NCI-H1694 (cell line): ENCODE measurements at places on chromosomes 1 and 21.

GRCh38 chr1:8903908-8904650, 25.6 kb upstream of the ENO1 start:
- no peak for DNase-seq

GRCh38 chr1:108961198-108961597, 2.1 kb downstream of the CLCC1 start:
- DNase-seq: no peak

DNA sequence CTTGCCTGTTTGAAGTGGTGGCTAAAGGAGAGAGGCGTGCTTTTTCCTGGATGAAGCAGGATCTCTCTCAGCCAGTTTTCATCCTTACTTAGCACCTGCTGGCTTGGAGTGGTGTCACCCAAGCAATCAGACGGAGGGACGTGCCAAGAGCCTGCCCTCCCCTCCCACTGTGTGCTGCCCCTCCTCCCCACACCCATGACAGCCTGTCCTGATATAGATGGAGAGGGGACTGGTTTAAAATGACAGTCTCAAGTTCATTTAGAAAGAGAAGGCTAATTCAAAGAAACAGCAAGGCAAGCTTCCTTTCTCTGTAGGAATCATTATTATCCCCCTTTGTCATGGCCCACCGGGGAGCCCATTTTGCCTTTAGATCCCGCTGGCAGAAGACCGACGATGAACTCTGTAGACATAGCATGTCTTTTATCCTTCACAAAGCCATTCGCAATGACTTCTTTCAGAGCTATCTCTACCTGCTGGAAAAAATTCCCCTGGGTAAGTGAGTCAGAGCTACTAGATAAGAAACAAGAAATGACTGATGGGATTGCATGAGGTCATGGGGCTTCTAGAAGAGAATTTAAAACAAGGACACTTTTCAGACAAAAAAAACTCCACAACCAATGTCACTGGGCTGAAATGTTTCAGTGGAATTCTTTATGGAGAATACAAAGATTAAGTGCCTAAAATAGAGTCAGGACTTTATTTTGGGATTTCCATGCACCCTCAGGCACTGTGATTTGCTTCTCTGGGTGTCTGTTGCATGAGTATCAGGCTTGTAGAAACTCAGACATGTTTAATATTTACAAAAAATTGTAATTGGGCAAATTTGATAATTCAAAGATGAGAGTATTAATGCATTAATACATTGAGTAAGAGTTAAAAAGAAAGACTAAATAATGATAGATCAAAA, at the start of gene NTMT2:
Gene NTMT2 (plus strand): TSS at position 190 of the 907 bp plus-strand sequence. CDS start 149 bp downstream, at position 339.
- DNase-seq: no peak

GRCh38 chr1:3250624-3251023, 181.6 kb downstream of the PRDM16 start:
- DNase-seq: no peak

DNA sequence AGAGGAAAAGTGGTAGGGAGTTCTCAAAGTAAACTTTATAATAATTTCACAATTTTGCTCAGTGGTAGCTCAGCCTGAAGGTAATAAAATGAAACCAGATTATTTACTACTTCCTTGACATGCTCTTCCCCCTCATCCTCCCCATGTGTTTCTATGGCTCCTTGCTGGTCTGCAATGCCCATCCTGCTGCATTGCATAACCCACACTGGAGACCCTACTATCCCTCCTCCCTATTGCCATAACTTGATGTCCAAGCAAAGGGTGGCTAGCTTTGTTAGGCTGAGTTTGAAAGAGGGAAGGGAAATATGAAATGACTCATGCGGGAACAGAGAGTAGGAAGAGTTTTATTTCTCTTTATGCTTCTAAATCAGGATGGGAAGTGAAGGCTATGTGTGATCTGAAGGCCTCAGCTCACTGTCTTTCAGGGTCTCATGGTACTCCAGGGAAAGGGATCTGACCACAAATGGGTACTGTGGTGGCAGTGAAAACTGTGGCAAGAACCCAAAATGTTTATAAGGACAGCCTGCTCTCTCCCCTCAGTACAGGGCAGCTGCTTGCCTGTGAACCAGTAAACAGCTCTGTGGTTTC, 36.4 kb upstream of the HSD17B7 start:
- no peak for DNase-seq

DNA sequence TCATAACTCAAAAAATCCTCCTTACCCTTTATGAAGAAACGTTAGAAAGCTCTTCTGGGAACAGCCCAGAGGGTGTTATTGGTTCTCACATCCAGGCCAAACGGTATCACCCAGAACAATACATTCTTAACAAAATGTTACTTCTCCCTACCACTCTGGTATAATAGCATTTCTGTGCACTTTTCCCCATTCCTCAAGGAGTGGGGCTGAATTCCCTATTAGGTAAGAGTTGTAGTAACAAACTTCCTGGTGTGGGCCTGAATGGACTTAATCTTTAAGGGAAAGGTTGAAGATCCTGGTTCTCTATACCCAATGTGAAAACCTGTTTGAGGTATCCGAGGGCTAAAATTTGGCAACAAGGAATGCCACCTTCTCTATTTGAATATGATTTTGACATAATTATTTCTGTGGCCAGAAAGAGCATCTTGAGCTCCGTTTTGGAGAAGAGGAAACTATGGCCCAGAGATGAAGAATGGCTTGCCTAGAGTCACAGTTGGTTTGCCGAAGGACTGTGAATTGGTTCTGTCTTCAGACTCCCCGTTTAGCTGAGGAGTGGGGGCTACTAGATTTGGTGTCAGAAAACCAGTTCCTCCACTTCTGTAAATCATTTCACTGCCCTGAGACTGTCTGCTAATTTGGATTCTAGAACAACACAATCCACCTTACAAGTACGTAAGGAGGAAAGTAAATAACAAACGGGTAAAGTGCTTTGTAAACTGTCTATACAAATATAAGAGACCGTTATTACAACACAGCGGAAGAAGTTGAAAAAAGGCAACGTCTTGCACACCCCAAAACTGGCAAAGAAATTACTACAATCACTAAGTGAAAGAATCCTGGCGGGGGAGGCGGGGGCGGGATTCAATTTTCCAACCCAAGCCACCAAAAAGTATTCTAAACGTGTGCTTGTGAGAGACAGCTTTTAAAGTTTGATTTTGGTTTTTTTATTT, 2.3 kb downstream of the ANP32E start:
- DNase-seq: no peak

- DNase-seq: no peak
Measured at GRCh38 chr1:12032161-12032621, 12.9 kb downstream of the MIIP start.

DNA sequence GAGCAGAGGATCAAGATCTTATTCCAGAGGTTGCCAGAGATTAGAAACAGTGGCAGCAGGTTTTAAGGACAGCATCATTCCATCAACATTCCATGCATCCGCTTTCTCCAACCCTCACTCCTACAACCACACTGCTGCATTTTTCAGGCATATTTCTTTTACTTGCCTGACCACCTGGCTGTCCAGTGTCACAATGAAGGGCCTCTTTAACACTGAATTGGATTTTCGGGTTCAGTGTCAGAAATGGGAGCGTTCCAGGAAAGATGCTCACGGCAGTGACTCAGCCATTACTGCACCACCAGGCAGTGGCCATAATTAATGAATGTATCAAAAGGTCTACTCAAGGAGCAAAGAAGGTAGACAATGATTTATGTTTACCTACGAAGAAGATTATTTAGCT, 200.4 kb upstream of the ESRRG start:
- DNase-seq: no peak

DNA sequence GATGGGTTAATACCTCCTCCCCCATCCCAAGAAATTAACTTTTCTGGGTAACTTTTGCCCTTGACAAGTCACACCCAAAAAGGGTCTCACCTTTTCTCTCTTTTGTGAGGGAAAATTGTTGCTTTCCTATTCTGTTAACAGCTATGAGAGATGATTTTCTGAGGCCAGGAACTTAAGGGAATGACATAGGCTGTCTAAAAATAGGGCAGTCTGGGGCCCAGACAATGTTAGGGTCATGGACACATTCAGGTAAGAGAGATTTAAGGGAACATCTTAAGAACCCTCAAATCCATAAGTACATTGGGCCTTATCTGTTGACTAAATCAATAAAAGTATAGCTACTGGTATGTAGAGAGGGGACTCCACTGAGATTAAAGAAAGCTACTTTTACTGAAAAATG, 8.4 kb upstream of the GSTM3 start:
- no peak for DNase-seq

GRCh38 chr1:6928106-6928885, 143.0 kb downstream of the CAMTA1 start:
- DNase-seq: no peak

DNA sequence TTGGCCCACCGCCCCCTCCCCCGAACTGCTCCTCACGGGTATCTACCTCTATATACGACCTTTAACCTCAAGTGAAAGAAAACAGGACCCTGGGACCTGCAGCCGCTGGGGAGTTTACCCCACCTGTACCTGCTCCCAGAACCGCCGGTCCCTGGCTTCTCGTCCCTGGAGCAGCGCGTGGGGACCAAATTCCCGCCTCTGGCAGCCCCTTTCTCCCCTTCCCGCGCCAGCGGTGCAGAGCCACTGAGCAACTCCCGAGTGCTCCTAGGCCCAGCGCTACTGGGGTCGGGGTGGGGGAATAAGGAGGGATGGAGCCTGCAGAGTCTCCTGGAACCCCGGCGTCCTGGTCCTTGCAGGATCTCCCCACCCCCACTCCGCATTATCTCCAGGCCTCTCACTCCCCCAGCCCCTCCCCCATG, 1.6 kb downstream of the SYT6 start:
- no peak for DNase-seq

GRCh38 chr1:182626527-182626926, 22.3 kb upstream of the RGS16 start:
- no peak for DNase-seq

GRCh38 chr1:210301615-210302000, 27.1 kb upstream of the HHAT start:
- peak; percentile 67 for DNase-seq

- no peak for DNase-seq
Measured at GRCh38 chr1:25431955-25432719, 1.4 kb downstream of the MACO1 start.

DNA sequence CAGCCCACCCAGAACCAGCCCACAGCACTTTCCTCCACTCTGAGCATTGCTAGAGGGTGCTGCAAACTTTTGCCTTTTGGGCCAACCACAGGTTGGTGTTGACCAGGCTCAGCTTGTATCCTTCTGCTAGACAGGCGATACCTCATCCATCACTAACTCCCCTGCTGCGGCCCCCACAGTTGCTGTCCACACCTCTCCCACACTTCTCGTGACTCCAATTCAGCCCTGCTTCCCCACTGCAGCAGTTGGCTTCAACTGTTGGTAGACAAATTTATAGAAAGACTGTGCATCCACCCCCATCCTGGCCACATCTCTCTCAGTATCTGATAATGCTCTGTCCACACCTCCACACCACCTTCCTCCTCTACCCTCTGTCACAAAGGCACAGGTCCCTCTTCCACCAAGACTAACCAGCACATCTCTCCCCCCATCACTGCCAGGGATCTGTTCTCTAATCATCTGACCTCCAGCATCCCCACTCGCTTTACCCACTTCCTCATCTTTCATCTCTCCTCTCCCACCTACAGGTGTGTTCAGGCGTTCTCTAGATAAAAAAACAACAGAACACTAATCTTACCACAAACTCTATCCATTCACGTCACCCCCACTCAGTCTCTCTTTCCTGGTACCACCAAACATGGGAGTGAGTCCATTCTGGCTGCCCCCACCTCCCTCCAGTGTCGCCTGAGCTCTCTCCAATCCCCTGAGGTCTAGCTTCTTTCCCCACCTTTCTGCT, 15.8 kb upstream of the SLC25A44 start:
- no peak for DNase-seq

DNA sequence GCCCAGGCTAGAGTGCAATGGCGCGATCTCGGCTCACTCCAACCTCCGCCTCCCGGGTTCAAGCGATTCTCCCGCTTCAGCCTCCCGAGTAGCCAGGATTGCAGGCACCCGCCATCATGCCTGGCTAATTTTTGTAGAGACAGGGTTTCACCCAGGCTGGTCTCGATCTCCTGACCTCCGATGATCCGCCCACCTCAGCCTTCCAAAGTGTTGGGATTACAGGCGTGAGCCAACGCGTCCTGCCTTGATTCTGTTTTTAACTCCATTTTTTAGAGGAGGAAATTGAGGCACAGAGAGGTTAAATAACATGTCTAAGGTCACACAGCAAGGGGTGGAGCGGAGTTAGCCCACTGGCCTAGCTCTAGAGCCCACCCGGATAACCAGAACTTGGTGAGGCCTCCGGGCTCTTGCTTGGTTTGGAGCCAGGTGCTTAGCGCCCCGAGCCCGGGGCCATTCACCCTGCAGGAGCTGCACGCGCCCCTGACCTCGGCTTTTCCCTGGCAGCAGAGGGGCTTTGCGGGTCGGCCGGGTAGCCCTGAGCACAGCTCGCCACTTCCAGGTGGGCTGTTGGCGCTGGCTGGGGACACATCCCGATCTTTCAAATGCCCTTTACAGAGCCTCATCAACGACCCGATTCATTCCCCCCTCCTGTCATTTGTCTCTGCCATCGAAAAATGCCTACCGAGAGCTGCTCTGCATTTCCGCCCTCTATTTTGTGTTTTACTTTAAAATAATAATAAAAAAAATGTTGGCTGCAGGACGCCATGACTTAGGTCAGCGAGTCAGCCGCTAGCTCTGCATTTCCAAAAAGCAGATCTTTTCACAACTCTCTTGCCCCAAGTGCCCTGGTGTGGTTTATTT, 11.2 kb downstream of the SIM2 start:
- no peak for DNase-seq

- no peak for DNase-seq
Measured at GRCh38 chr21:32477424-32477745, 64.9 kb downstream of the EVA1C start.

DNA sequence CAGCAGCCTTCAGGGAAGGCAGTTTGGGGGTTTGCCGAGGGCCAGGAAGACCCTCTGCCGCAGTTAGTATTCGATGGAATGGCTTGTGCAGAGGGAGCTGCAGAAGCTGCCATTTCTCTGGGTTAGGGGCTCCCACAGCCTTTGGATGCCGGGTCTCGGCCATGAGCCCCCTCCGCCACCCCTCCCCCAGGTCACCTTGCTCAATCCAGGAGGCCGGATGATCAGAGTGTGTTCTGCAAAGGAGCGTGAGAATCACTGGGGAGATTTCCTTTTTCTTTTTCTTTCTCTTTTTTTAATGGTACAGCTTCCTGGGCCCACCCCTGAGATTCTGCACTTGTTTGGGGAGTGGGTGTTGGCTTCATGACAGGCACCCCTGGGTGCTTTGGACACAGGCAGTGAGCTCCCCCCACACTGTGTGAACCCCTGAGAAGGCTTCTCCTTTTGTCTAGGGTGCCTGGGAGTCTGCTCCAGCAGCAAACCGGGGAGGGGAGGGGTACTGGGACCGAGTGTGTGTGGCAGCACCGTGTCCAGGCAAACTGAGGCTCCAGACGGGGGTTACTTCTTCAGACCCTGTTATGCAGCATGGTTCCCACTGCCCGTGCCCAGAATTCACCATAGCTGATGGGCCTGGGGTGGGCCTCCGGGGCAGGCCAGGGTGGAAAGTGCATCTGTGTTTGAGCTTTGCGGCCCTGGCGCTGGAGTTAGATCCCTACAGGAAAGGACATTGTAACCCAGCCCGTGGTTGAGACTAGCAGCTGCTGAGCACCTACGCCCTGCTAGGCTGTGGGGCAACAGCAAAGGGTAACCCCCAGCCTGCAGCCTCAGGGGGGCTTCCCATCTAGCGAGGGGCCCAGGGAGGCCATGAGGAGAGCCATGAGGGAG, 18.5 kb downstream of the TNFRSF1B start:
- DNase-seq: no peak

GRCh38 chr1:27503844-27504587, 14.0 kb upstream of the WASF2 start:
- DNase-seq: no peak
